ENCODE measurements at places on chromosomes 2 and 18.

GRCh38 chr2:166419616-166419934 is 43.8 kb upstream of the SCN9A start:
- no peak for DNase-seq

DNA sequence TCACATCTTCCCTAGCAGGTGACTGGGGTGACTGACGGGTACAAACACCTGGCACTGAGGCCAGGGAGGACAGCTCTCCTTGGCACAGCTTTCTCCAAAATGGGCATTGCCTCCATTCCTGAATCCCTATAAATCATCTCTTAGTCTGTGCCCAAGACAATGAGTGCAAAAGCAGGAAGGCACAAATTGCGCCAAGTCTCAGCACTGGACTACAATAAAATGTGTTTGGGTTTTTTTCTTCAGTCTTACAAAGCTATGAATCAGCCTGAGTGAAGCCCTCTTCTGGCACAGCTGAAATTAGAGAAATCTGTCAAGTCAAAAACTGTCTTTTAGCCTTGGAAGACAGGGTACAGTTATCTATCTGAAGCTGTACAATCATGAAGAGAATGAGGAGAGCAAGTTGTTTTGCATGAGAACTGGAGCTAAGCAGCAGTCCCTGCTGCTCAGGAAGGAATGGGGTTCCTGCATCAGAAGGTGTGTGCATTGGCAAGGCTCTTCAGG is 90.8 kb downstream of the EPB41L3 start:
- no peak for DNase-seq

DNA sequence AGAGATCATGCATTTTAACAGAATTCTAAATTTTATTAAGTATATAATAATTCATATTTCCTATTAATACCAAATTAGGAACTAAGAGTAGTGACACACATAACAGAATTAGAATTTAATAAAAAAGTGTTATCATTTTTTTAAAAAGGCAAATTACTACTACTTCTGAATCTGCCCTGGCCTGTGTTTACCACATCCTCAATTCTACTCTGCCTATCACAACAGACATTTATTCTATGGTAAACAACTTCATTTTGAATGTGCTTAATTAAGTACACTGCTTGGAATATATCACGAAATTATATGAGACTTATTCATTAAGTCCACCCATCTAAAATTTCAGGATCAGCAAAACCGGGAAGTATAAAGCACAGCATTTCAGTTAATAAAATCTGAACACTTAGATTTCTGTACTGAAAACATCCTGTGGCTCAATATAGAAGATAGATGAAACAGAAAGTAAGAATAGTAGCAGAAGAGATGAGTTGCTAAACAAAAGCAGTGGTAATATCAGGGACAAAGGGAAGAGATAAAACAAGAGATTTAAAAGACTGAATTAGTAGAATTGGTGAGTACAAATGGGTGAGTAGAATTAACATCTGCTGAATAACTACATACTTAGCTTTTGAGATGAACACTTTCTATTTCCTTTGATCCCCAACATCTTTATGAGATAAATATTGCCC is 3.7 kb downstream of the SMC6 start:
- no peak for DNase-seq

GRCh38 chr2:227908266-227909054 is 37.0 kb downstream of the DAW1 start:
- no peak for DNase-seq

DNA sequence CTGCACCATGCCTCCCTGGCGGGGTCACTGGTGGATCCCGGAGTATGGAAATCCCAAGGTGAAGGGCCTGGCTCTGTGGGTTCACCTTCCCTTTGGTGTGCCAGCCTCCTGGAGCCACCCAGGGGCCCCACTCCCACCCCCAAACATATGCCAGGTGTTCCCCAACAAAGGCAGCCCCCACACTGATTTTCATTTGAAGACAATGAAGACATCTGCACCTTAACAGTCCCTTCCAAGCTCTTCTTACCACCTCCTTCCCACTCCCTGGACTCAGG is 11.7 kb downstream of the BIN1 start:
- DNase-seq, result no peak

DNA sequence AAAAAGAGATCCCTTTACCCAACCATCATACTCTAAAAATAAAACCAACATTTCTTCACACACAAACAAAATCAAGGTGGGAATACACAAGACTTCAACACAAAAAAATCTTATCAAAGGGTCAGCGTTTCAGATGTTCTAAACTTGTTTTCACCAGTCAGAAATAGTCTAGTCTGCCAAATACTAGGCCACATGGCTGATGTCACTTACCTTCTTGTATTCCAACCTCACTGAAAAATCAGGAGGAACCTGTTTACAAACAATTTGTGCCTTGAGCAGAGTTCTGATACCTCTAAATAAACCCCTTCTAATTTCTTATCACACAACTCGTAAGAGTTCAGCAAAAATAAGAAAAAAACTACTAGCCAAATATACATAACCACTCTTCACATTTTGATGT is 20.1 kb downstream of the FEZ2 start:
- no peak for DNase-seq

DNA sequence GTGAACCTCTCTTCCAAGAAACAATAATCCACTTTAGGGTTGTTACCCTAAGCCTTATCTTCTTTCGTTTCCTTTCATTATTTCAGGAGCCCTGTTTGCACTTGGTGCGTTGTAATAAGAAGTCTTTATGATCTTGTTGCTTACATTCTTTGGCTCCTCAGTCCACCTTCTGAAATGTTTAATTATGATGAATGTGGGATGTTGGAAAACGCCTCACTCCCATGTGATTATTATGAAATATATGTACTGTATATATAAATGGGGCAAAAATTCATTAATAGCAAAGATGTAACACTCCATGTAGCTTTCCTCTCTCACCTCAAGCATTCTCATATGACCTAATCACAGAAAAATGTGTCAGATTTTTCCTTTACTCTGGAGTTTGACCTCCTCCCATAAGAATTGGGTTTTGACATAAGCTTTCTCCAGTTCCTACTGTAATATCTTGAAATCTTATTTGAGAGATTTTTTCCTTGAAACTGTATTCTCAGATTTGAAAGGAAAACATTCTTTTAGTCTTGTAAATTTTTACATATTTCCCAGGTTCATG is 397.2 kb upstream of the FANCL start:
- no peak for DNase-seq

GRCh38 chr2:152005607-152006006 is 93.2 kb downstream of the CACNB4 start:
- DNase-seq, result no peak
